ENCODE measurements at places on chromosomes 12 and 14.

DNA sequence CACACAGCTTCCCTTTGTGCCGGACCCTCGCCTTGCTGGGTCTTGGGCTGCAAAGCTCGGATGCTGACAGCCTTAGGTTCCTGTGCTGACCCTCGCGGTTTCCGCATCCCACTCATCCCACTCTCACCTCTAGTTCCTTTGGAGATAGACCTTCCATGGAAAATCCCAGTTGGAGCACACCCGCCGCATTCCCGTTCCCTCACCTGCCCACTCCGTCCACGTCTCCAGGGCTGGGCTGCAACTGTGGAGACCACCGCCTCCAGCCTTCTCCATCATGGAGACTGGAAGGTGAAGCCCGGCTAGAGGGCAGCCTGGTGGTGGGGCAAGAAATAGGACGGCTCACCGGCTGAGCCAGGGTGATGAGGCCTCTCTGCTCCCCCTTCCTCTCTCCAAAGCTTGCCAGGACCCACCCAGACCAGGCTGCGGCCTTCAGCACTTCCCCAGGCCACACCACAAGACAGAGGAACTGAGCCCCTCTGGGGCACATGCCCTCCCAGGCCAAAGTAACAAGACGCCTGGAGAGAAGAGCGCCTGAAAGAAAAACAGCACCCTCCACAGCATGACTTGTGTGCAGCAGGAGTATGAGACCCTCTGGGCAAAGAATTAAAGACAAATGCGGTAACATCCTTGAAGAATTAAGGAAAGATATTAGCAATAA is 15.0 kb downstream of the TMEM121 start:
- no peak for DNase-seq

GRCh38 chr14:68627868-68628604 is 164.8 kb downstream of the ZFP36L1 start:
- DNase-seq: peak; percentile 49

DNA sequence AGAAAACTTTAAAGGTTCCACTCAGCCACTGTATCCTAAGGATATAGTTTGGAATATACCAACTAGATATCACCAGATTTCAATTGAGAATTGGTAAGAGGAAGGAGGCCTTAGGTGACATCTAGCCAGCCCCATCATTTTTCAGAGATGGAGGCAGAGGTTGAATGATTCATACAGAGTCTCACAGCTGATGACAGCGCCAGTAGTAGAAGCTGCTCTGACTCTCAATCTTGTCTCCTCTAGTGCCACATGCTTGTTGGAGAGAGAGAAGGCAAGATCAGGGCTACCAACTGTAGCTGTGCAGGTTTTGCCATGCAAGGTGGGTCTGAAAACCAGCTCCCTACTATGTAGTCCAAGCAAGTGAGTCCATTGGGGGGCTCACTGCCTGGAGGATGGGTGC is 6.1 kb downstream of the FRMD6 start:
- DNase-seq: no peak

DNA sequence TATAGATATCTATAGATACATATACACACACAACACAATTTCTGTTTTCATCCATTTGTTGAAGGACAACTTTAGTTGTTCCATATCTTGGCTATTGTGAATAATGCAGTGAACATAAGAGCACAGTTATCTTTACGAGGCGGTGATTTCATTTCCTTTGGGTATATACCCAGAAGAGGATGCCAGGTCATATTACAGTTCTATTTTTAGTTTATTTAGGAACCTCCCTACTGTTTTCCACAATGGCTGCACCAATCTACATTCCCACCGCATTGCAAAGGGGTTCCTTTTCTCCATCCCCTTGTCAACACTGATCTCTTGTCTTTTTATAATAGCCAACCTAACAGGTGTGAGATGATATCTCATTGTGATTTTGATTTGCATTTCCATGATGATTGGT is 143.4 kb upstream of the ARHGAP5 start:
- DNase-seq: no peak

DNA sequence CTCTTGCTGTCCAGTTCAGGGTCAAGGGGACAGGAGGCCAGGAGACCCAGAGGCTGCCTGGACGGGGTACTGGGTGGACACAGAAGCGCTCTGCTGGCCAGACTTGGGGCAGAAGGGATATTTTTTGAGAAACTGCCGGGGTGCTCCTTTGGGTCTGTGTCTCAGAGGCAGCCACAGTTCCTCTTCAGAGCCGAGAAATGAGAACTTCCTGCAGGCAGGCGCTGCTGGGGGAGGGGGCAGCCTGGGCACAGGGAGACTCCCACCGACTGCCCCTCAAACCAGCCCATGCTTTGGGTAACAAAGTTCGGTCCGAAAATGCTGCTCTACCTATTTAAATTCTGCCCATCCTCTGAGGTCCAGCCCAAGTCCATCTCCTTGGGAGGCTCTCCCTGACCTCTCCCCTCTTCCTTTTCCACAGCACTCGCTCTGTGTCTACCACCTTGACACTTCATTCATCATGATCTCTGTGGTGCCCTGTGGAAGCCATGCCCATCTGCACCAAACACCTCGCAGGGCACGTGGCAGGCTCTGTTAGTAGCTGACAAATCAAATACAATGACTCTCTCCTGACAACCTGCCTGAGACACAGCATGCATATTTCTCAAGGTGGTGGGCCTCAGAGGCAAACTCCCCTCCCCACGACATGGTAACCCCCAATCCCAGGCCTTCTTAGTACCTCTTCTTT is 16.4 kb downstream of the HDAC7 start:
- DNase-seq: no peak

GRCh38 chr14:106248321-106249192 is 722.2 kb downstream of the TMEM121 start:
- DNase-seq: no peak

GRCh38 chr12:106601031-106601430 is 18.2 kb downstream of the RFX4 start:
- DNase-seq: no peak

GRCh38 chr12:101172316-101172715 is 37.7 kb downstream of the SLC5A8 start:
- DNase-seq: no peak

GRCh38 chr14:23551266-23552028 is at the start of gene ZFHX2:
ZFHX2 (minus strand) TSS chr14:23551765; CDS start chr14:23535325, 16,440 bp downstream.
- DNase-seq: peak; percentile 77

GRCh38 chr12:71504476-71504875 is 64.9 kb downstream of the LGR5 start:
- no peak for DNase-seq

GRCh38 chr14:33542338-33543287 is 408.3 kb downstream of the EGLN3 start:
- no peak for DNase-seq

GRCh38 chr12:93552427-93552826 is 20.0 kb upstream of the SOCS2 start:
- no peak for DNase-seq

- no peak for DNase-seq
Observed at GRCh38 chr14:33793398-33794110, 157.3 kb downstream of the EGLN3 start.

DNA sequence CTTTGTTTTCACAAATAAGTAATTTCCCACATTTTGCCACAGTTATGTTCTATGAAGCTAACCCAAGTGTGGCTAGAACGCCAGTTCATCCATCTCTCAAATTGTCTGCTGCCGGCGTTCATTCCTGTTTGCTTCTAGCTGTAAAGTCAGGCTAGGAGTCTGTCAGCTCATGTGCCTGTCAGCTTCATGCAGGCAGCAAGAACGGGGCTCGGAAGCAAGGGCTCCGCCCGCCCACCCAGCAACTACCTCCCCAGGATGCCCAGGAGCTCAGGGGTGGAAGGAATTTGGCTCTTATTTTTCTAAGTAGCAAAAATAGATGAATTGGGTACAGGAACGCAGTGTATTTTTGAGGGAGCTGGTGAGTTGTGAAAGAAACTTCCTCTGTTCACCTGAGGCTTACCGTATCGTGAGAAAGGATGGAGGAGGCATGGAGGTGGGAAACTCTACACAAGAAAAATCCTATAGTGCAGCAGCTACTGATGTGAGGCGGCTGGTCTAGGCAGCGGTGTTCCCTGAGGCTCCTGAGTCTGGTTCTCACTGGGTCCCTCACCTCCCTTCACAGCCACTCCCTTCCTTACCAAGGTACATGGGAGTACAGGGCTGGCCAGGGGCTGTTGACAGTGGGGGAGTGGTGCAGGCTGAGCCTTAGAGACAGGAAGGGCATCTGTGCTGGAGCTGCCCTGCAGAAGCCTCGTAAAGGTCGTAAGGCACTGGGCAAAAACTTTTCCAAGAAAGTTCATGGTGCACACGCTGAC is 54.5 kb upstream of the AMN start:
- DNase-seq: no peak

DNA sequence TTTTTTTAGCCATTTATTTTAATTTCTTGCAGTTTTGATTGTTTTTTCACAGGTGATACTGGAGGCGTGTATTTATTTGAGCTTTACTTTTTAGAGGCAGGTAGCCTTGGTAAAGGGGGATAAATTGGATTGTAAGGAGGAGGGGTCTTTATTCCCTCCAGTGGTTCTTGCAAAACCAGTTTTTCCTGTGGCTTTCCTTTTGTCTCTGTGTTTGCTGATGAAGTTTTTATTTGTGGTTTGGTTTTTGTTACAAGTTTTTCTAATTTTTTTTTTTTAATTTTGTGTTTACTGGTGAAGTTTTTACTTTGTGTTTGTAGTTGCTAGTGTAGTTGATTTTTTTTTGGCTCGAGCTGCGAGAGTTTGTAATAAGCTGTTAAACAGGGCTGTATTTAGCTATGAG is 278.5 kb downstream of the PRKD1 start:
- no peak for DNase-seq

DNA sequence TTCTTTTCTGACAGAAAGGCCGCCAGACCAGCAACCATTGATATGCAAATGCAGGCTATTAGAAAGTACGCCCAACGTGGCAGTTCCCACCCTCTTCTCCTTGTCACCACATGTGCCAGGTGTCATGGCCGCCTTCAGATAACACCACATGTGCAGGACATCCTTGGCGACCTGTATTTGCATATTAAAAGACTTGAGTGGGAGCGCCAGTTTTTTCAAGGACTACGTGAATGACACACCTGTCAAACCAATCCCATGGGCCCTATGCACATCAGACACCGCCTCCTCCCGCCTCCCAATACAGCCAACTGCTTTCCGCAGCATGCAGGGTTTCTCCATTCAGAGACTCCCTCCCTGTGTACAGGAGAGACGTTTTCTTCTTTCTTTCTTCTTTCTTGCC is 318.6 kb upstream of the FAR2 start:
- no peak for DNase-seq

DNA sequence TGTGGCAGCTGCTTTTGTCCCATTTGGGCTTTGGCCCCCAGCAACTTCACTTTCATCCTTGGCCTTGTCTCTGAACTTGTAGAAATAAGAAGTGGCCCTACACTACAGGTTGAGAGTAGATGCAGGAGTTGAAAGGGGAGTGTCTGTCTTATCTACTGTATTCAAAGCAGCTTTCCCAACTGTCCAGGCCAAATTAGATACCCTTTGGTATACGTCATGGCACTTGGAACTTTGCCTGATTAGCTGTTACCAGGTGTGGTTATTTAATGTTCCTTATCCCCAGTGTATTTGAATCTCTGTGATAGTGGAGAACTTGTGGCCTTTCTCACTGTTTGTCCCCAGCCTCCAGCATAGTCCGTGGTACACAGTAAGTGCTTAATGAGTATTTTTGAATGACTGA is 33.5 kb downstream of the SUDS3 start:
- DNase-seq: no peak

- DNase-seq: no peak
Observed at GRCh38 chr14:32667791-32668190, 270.9 kb upstream of the NPAS3 start.

DNA sequence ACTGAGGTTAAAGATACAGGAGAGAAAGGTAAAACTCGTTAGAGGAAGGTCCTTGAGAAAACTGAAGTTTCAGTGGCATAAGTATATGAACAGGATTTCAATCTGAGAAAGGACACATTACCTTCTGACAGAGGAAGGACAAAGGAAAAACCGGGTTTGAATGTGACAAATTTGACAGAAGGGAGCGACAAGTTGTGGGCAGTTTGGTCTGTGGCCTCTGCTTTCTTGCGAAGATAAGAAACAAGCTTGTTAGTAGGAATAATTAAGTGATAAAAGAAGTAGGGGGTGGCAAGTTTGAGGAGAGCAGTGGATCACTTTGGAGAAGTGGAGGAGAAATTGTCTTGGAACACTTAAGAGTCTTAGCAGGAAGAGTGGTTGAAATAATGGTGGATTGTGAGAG is 5.1 kb downstream of the MON2 start:
- DNase-seq: no peak

DNA sequence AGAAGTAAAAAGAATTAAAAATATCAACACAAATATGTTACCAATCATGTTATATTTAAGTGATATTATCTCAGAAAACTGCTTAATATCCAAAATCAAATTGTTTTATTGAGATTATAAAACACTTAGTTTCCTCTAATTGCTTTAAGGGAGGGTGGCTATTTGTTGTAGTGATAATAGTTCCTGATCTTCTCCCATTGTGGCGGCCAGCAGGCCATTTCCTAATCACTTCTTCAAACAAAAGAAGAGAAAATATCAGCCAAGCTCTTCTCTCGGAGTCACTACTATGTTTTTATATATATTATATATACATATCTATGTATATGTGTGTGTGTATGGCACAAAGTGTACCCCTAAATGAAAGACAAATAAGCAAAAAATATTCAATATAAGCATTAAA is 31.5 kb downstream of the ERO1A start:
- DNase-seq: no peak

DNA sequence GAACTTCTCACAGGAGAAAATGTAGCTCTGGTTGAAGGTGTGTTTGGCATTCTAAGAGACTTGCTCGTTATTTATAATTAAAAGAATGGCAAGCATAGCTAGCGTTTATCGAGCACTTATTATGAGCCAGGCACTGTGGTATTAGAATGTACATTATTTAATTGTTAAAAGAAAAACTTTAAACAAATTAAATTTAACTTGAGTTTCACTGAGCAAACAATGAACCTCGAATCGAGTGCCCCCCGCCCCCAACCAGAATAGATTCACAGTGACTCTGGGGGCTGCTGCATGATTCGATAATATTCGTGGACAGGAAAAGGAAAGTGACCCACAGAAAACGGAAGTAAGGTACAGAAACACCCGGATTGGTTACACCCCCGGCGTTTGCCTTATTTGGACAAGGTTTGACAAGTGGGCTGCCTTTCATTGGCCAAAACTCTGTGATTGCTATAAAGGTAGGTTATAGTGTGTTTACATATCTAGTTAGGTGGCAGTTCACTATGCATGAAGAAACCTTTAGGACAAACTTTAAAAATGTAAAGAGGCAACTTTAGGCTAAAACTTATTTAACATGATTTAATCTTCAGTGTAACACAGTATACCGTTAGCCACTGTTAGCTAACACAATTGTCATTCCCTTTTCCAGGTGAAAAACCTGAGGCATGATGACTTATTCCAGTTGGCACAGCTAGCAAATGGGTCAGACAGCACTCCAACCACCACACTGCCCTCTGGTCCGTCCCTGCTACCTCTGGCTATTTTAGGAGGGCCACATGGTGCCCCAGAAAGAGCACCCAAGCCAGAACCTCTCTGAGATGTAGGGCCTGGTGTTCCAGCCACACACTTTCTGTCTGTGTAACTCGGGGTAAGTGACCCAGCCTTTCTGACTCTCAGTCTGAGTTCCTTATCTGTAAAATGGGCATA is 7.1 kb downstream of the SCNN1A start:
- DNase-seq: no peak

- DNase-seq: no peak
Observed at GRCh38 chr14:56199982-56200577, 81.9 kb downstream of the PELI2 start.

- DNase-seq: no peak
Observed at GRCh38 chr12:115619889-115620288, 657.6 kb downstream of the MED13L start.
